ENCODE measurements at places on chromosomes 5 and 9.

GRCh38 chr5:165370794-165371193 lies 1865.4 kb downstream of the MAT2B start:
- DNase-seq: no peak

DNA sequence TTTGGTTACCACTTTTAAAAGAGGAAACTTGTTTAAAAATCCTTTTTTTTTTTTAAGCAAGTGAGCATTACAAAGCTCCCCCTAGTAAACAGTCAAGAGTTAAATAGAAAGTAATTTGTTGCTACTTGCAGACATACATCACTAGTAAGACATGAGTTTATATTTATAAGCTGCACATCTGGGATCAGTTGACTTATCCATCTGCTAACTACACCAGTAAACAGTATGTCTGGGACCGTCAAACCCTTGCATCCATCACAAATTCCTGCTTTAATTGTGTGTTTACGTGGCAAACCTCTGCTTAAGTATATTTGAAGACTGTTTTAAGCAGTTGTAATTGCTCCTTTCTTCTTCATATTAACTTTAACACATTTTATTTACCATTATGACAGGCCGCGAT lies 146.8 kb downstream of the EBF1 start:
- DNase-seq: no peak

GRCh38 chr9:8292657-8293056 lies 493.1 kb upstream of the DMAC1 start:
- no peak for DNase-seq

GRCh38 chr9:103731541-103731940 lies 362.6 kb upstream of the SMC2 start:
- no peak for DNase-seq

DNA sequence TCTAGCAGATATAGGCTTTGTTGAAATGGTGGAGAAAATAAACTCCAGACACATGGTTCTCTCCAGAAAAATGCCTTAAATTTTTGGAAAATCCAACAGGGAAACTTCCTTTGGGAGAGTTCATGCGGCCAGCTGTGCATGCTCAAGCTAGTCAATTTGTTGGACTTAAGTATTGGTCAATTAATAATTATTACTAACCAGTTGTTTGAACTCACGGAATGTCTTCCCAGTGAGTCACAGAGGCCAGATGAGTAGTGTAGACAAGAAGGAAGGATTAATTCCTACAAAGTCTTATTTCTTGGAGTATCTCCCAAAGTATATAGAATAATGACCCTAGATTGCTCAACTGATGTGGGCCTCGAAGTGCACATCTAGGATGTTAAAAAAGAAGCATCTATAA lies 103.6 kb downstream of the MACIR start:
- DNase-seq: no peak

DNA sequence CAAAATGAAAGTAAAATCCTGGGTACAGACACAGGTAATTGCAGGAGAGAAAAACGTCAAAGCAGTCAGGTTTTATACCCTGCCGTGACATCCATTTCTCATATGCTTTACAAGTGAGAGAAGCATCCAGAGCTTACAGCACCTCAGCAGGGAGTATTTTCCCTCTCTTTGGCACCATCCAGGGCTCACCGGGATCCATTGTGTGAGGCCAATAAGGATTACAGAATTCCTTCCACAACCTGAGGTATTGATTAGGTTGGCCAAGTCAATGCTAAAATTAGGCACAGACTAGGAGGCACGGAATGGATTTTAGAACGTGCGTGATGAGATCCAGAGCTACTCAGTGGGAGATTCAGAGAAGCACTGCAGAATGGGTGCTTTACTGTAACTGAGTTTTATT lies 296.6 kb downstream of the FBXL7 start:
- DNase-seq: no peak

DNA sequence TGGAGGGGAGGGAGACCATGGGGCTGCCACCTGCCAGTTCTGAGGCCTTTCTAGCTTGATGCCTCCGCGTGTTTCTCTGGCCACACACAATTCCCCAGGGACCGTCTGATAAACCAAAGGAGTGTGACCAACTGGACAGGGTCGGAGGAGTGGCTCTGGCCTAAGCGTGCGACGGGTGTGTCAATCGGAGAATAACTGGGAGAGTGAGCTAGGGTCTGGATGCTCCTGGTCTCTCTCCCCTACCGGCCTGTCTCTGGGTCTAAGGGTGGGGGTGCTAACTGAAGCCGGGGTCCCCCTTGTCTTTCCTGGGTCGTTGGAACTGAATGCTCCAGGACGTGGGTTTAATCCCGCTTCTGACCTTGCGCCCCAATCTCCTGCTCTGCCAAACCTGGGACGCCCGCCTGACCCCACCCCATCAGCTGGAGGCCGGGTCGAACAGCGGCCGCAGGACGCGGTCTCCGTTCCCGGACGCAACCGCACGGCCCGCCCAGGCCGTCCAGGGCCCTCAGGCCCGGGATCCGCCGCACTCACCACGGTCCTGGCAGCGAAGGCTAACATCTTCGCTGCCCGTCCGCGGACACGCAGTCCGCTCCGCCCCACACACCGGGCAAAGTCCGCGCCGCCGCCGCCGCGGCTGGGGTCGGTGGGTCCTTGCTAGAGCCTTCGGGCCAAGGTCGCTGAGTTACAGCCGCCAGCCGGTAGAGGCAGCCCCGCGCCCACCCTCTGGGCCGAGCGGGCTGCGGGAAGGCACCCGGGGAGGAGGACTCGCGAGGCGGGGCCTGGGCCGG lies 447 bp downstream of the CRAT start:
- DNase-seq: no peak

GRCh38 chr5:33379757-33380156 lies 61.0 kb upstream of the TARS1 start:
- no peak for DNase-seq

- DNase-seq: no peak
These were observed 263.6 kb upstream of the C9orf72 start for GRCh38 chr9:27836661-27837401.

DNA sequence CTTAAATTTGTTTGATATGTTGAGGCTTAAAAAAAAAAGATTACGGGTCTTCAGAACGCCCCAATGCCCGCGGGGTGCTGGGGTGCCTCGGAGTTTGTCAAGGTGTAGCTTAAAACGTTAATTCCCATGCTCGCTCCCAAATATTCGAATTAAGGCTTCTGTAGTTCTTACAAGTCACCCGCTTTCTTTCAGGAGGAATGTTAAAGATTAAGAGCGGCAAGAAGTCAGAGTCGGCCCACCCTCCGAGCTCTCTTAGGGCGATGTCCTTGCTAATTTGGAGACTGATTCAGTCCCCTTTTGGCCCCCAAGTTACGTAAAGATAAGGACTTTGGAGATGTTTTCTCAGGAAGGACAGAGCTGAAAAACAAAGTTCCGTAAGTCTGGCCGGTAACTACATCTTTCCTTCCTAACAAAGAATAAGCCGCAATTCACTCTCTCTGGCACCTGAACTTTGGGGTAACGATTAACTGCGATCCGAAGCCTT lies 746 bp upstream of the NPM1 start:
- no peak for DNase-seq

DNA sequence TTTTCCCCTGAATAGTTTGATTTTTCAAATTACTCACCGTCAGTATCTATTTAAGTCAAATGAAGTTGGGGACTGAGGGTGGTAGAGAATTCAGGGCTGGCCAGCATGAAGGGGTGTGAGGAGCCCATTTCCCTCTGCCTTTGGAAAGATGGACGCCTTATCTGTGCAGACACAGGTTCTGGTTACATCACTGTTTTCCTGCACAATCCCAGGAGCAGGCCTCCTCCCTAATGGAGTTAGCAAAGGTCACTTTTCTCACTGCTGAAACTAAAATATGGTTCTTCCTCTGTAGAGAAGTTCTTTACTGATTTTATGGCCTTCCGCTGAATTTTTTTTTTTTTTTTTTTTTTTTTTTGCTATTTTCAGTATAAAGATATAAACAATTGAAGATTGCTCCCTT lies 69.1 kb downstream of the FOXD1 start:
- DNase-seq: no peak

DNA sequence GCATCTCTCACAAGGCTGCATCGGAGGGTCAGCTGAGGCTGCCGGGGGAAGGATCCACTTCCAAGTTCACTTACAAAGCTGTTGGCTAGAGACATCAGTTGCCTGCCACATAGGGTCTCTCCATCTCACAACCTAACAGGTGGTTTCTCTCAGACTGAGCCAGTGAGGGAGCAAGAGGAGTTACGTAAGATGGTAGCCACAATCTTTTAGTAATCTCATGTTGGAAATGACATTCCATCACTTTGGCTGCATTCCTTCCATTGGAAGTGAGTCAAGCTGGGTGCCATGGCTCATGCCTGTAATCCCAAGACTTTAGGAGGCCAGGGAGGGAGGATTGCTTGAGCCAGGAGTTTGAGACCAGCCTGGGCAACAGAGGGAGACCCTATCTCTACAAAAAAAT lies 7.4 kb upstream of the GRK6 start:
- no peak for DNase-seq

- no peak for DNase-seq
These were observed 615.7 kb downstream of the GABRG2 start for GRCh38 chr5:162683284-162683683.

Measured in AG04449 (cell line).